Activated T-cell treated with anti-CD3 and anti-CD28 coated beads, Interleukin-2, amount 50 U/mL, for 72 hours (primary cell): ENCODE measurements at places on chromosomes 1 and 21.

DNA sequence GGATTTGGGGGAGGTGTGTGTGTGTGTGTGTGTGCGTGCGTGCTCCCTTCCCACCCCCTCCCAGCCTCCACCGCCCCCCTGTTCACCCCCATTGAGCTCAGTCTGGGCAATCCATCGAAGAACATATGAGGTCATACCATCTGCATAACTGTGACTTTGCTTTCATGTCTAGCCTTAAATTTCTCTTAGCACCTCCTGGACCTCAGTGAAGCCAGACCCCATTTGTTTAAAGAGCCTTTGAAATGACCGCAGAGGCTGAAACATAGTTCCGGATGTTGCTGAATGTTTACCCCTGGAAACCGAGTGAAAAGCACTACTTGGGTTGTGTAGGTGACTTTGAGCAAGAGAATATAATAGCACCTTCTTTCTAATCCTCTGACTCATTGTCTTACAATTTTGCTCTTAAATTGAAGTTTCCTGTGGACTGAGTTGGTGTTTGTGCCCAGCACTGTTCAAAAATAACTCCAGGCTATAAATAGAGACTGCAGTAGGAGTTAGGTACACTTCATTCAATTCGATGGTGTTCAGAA, 75.4 kb downstream of the UBE4B start:
- DNase-seq: no peak

GRCh38 chr1:56045477-56045876, 533.9 kb downstream of the PLPP3 start:
- DNase-seq: no peak

DNA sequence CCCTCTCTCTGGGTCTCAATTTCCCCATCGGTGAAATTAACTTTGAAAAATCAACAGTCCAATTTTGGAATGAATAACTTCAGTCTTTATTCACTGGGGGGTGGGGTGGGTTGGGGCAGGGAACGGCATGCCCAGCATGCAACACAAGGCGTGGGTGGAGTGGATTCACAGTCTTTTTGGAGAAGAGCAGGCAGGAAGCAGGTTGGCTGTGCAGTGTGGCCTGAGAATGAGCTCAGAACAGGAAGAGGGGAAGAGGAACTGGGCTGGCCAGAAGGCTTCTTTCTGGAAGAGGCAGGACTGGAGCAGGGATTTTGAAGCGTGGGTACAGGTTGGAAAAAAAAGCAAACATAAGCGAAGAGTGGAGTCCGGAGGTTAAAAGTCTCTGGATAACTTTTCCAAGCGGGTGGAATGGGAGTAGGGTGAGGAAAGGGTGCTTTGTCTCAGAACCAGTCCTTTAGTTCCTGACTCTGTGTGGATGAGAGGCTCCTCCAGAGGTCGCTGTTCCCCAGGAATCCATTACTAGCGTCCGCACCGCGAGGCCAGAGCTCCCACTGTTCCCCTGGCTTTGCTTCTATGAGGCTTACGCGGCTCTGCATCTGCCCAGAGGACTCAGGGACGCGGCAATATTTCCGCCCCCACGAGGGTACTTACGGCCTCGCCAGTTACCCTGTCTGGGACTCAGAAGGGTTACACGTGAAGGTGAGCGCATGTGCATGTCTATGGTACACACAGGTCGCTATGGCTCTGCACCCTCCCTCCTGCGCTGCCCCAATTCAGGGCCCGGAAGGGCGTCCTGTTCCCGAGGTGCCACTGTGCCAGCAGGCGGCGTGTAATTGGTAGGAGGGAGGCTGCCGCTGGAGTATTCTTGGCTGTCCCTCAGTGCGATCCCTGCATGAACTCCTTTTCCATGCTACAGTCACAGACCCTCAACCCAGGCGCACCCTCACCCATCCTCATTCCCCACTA, 5.5 kb upstream of the FOXD2 start:
- DNase-seq: peak; percentile 68

- DNase-seq: no peak
Measured at GRCh38 chr1:19384772-19385187, 72.7 kb downstream of the SLC66A1 start.

GRCh38 chr1:28115267-28115666, 26.9 kb upstream of the EYA3 start:
- DNase-seq: peak; percentile 63

DNA sequence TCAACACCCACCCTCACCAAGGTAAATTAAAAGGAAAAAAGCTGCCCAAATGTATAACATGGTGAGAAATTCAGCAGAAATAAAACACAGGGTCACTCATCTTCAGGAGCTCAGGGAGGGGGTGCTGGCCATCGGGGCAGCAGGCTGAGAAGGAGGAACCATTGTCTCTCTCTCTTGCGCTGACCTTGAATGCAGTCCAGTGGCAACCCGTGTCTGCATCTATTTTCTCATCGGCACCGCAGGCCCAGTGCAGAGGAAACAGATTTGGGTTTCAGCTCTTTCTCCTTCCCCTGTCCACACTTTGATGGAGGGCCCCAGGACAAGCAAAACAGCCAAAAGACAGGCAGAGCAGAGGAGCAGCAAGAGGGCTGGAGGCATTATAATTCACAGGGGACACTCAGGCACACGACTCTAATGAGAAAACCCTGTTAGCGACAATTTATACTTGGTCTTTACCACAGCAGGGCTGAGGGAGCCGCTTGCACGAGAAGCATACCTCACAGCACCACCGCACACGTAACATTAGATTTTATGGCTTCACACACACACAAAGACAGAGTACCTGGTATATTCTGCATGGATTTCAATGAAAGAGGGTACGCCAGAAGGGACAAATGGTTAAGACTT, 18.6 kb downstream of the MKNK1 start:
- no peak for DNase-seq

GRCh38 chr1:31370021-31370420, 2.9 kb downstream of the FABP3 start:
- DNase-seq: no peak

DNA sequence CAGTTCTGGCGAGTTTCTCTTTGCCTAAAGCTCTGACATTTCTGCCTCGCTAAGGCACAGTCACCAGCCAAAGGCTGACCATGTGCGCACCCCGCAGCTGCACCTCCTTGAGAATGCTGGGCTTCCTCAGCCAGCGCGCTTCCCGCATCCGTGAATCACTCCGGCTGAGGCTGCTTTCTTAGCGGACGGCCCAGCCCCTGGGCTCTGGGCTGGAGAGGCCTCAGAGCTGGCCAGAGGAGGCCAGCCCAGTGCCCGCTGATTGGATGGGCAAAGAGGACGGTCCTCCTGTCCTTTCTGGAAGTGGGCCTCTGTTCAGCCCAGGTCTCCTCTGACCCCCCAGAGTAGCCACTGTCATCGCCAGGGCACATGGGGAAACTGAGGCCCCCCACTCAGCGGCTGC, 56.1 kb downstream of the PRDM16 start:
- DNase-seq: no peak

DNA sequence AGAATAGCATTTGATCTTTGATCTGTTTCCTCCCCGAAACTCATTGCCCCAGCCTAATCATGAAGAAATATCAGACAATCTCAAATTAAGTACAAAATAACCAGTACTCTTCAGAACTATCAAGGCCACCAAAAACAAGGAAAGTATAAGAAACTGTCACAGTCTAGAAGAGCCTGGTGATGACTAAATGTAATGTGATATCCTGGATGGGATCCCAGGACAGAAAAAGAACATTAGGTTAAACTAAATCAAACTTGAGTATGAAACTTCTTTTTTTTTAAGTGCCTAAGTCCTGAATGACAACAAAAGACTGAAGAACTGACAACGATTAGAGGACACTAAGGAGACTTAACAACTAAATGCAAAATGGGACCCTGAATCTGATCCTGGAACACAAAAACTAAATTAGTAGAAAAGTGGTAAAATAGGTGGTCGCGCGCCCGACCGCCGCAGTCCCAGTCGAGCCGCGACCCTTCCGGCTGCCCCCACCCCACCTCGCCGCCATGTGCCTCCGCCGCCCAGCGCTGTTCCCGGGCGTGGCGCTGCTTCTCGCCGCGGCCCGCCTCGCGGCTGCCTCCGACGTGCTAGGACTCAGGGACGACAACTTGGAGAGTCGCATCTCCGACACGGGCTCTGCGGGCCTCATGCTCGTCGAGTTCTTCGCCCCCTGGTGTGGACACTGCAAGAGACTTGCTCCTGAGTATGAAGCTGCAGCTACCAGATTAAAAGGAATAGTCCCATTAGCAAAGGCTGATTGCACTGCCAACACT, 5.5 kb upstream of the PRKAB2 start:
- DNase-seq: no peak

DNA sequence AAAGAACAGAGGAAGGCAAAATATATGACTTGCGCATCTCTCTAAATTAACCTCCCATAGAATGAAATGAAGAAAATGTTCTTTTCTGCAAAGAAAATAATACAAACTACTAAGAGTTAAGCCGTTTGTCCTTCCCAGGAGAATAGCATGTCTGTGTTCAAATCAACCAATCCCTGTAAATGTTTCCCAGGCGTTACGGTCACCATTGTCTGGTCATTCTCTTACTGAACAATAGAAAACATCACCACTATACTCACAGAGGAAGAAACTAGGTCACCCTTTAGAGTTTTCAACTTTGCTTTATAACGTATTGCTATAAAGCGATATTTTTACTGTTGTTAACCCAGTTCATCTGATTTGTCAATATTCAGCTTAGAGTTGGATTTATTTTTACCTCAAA, 34.1 kb downstream of the COL11A1 start:
- no peak for DNase-seq

DNA sequence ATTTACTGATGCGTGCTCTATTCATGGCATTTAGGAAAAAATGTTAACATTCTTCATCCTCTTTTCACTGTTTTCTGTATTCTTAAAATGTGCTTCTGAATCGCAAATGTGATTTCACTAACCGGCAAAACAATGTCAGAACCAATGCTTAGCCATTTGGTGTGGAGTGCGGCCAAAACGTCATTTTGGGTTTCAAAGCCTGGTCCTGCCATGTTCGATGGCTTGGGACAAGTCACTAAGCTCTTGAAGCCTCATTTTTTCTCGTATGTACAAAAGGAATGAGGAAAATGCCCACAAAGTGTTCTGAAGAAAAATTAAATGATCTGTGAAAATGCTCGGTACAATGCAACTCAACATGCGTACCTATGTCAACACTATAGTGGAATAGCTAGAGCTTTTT, 175.3 kb downstream of the APP start:
- DNase-seq: no peak

DNA sequence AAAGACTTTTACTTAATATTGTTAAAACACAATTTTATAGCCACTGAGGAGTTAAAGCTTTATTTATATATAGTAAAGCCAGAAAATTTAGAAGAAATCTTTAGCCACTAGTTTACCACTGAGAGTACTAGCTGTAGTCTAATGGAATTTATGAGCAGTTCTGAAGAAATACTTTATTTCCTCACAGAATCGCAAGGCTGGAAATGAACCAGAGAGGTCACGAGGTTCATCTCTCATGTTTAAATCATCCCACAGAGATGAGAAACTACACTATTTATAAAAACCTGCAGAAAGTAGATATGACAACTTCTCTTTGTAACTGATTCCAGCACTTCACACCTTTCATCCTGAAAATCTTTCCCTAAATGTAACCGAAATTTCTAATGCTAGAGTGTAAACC, 26.0 kb downstream of the ADGRL4 start:
- DNase-seq: no peak

- DNase-seq: no peak
Measured at GRCh38 chr1:164958982-164959768, 397.3 kb downstream of the LMX1A start.

GRCh38 chr1:169186106-169186505, 79.6 kb downstream of the ATP1B1 start:
- no peak for DNase-seq

DNA sequence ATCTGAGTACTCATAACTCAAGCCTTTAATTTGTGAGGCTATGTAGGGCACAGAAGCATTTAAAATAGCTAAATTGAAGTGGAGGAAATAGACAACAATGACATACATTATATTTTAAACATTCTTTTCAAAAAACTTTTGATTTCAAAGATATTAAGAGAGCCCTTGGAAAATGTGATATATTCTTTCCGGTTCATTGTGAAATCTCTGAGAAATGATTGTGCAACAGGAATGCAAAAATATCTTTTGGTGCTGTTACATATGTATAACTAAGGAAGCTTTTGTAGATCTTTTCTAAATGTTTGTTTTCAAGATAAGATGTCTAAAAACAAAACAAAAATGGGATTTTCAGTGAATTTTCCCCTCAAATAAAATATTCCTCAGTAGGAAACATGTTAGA, 185.2 kb downstream of the LEPR start:
- no peak for DNase-seq

DNA sequence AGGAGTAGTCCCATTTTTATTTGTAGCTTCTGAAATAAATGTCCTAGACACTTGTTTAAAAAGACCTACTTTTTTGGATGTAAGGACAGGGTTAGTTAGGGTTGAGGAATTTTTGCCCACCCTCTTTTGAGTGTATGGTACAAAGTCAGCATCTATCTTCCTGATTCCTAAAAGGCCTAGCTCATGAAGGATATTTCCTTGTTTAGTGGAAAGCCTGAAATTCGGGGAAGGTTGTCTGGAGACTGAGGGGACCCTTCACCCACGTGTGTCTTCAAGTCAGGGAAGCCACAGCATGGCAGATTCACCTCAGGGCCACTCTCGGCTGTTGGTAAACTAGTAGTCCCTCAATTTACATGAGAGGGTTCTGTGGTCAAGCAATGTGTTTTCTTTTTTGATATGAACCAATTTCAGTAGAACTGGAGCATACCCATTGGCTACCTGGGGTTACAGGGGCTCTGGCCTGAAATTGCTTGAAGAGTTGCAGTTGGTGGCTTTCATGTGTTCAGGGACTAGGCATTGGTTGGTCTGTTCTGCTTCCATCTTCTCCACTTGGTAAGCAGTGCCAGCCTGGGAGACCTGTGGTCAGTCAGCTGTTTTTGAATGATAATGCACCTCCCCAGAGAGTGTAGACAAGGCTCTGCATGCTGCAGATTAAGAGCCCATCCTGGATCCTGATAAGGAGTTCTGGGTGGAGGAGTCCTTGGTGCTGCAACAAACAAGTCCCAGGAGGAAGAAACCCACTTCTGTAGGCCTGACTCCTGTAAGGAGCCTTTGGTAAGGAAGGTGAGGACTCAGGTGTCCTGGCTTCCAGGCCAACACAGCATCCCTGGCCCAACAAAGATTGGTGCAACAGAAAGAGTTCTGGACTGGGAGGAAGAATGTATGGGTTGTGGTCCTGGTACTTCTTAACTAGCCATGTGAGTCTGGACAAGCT, 6.3 kb downstream of the BTG2 start:
- DNase-seq: no peak

DNA sequence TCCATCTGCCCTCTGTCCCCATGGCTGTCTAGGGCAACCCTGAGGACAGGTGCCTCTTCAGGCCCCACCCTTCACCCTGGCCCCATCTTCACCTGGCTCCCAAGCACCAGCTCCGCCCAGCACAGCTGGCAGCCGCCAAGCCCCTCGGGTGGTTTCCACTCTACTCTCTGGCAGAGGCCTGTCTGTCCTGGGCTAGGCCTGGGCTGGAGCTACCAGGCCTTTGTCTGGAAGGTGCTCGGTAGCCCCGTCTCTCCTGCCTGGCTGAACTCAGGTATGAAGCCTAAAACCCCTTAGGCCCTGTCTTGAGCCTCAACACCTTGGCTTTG, 17.4 kb downstream of the SDC3 start:
- no peak for DNase-seq

DNA sequence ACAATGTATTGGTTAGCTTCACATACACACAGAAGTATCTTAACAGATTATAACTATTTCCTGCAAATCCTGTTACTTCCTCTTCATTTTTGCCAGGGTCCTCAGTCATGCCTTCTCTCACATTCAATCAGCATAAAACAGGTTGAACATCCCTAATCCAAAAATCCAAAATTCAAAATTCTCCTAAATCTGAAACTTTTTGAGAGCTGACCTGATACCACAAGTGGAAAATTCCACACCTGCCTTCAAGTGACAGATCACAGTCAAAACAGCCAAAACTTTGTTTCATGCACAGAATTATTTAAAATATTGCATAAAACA, 62.9 kb upstream of the FBXO28 start:
- DNase-seq: no peak
